Fibroblast of gingiva (primary cell): ENCODE measurements at places on chromosomes 5 and 9.

DNA sequence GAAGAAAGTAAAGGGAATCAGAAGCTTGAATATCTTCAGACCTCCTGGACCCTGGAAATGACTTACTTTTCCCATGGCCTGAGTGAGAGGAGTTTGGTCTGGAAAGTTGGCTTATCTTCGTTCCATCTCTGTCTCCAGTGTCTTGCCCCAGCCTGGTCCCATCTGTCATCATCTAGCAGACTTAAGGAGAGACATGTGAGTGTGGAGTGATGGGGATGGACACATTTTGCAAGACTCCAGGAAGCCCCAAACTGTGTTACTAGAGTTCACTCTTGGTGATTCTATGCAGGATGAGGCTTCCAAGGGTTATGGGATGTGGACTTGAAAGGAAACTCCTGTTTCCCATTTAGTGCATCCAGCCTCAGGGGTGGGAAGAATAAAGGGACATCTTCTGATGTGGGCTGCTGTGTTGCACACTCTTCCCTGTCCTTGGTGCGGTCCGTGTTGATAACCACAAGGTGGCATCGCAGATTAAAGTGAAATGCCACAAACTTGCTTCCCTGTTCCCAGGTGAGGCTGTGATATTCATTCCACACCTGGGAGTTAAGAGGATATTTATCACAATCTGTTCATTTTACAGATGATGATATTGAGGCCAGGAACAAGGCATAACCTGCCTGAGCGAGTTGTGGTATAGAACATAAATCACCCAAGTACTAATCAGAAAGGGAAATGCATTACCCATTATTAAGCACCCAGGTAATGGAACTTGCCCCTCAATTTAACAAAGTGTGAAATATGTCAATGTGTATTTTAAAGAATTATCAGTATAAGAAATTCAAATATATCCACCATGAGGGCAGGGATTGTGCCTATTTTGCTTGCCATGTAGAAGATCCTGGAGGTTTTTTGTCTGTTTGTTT, 269.9 kb upstream of the PAPPA start:
- DNase-seq = peak; percentile 41

DNA sequence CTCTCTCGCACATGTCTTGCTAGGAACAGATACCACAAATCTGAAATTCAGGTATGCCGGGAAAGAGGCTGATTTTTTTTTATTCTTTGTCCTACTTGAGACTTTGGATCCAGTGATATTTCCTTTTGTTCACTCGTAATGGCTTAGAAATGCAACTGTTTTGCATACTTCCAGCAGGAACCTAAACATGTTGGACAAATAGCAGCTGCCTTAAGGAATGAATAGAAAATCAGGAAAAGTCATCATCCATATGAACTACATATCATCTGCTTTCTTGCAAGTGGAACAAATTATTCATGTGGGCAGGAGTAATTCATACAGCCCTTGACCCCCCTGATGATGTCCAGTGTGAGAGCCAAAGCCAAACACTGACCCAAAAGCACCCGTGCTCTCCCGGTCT, 17.4 kb downstream of the TTC39B start:
- no peak for DNase-seq

DNA sequence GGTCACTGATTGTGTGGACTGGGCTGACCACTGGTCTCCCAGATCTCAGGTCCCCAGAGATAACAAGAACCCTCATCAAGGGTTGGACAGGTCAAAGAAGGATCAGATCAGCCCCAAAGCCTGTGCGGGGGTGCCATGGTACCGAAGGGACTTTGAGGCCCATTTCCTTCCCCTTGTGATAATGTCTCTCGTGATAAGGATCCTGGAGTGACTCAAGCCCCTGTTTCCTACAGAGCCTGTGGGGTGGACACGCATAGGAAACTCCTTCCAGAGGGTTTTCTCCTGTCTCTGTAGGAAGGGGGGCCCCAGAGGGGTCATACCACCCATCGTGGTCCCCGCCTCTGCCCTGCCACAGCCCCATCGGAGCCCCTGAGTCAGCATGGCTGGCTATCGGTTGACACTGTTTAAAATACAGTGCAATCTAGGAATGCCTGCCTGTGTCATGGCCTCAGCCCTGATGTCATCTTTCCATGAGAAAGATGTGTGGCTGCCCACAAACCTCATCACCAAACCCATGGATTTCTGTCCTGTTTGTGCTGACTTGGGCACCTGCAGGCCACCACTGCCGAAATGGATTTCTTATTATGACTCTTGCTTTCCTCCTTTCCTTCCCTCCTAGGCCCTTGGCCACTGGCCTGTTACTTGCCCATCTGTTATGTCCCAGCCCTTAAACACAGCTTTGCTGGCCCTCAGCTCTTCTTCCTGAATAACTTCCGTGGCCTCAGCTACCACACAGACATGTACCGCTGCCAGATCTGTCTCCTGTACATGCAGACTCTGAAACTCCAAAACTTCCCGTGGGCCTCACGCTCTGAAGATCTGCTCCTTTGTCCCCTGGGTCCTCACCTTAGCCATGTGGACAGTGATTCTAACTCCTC, 2.9 kb upstream of the CSF2 start:
- DNase-seq = peak; percentile 7

DNA sequence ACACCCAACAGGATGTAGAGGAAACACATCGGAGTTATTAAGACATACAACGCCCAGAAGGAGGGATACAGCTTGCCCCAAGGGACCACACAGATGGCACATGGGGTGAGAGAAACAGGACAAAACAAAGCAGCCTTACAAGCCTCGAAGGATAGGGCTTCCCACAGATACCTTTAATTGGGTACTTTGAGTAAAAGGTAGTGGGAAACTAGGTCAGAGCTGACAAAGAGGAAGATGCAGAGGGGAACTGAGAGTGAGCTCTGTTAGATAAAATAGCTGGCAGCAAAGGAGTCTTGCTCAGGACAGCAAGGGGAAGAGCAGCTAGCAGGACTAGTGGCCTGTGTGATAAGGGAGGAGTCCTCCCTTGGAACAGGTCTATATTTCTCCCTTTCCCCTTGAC, 48.2 kb downstream of the OTP start:
- no peak for DNase-seq

DNA sequence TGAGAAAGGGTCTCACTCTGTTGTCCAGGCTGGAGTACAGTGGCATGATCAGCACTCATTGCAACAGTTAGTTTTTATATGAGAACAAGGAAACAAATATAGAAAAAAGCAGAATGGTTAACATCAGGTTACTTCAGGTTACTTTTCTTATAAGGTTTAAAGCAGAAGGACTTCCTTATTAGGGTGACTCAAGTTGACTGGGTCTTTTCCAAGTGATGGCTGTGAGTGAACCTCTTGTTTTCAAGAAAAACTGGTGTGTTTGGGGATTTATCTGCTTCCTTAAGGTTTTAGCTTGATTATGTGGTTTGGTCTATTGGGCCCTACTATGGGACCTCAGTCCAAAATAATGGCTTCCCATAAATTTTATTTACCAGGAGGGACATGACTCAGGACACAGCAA, 99.2 kb downstream of the ARRDC3 start:
- peak; percentile 19 for DNase-seq

- DNase-seq = no peak
Measured at GRCh38 chr5:138128334-138128733, 10.9 kb downstream of the NME5 start.

DNA sequence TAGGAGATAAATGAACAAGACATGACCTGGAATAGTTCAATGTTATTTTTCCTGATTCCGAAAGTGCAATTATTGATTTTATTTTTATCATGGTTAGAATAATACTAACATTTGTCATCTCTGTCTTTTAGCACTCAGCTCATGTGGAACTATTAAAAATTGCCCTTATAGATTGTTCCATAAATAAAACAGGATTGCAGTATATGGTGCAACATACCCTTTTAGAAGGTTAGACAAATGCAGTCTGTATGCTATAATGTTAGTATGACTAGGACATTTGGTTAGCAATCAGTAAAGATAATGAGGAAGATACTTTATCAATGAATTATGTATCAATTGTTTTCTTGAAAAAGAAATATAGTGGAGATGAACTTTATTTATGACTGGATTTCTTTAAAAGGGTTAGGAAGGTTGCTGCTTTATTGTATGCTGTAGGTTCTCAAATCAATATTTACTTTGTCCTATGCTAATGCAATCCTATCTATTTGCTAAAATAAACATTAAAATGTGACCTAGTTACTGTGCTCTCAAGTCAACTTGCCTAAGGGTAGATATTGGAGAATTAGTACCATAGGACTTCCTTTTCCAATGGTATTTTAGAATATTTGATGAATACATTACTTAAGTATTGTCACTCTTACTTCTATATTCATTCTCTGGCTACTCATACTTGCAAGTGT, 348.9 kb upstream of the ISL1 start:
- DNase-seq = no peak

DNA sequence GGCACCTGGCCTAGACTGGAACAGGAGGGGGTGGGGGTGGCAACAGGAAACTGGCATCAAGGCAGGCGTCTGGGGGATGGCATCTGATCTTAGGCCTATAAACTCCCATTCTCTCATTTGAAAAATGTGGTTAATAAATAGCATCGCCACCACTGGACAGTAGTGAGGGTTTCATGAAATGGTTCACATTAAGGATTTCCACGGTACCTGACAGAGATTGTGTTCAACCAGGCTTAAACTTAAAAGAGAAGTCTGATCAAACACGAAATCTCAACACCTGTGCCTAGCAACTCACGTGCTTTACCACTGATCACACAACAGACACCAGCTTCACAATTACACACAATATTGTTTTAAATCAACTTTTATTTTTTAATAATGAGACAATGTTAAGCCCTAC, 3.0 kb downstream of the DENND1A start:
- DNase-seq = no peak

- DNase-seq = peak; percentile 29
Measured at GRCh38 chr9:7536310-7536939, 263.2 kb downstream of the DMAC1 start.

DNA sequence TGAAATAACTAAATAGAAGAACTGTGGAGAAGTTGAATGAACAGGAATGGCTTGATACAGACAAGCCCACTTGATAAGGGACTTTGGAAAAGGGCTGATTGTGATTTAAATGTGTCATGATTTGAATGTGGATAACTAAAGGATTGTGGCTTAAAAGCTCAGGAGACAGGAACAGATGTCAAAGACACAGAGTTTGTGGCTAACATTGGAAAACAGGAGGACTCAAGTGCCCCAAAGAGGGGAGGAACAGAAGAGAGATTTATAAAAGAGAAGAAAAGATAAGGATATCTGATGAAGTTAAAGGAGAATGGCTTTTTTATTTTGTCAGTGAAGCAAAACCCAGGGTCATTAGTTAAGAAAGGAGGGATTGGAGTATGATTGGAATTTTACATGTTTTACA, 124.2 kb upstream of the TRPM3 start:
- no peak for DNase-seq

DNA sequence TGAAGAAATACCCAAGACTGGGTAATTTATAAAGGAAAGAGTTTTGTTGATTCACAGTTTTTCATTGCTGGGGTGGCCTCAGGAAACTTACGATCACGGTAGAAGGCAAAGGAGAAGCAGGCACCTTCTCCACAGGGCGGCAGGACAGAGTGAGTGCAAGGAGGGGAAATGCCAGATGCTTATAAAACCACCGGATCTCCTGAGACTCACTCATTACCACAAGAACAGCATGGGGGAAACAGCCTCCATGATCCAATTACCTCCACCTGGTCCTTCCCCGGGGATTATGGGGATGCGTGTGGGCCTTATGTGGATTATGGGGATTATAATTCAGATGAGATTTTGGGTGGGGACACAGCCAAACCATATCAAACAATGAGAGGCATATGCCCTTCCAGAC, 18.5 kb upstream of the RORB start:
- DNase-seq = no peak

- no peak for DNase-seq
Measured at GRCh38 chr9:101381833-101382342, 2.9 kb downstream of the BAAT start.

- DNase-seq = no peak
Measured at GRCh38 chr5:131496400-131496713, 138.7 kb downstream of the RAPGEF6 start.

DNA sequence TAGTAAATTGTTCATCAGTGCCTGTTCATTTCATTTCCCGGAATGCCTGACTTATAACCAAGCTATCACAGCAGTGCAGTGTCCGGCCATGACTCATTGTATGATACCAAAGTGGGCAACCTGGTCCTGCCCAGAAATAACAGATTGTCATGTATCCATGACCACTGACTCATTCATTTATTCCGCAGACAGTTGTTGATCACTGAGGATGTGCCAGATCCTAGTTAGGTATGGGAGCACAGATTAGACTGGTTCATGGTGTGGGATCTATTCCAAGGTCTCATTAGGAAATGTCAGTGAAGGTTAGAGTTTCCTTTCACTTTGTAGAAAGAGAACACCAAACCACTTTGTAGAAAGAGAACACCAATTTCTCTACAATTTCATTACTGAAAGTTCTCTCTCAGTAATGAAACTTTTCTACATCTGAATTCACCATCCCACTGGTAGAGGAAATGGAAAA, 8.7 kb downstream of the NREP start:
- DNase-seq = peak; percentile 63

GRCh38 chr5:125487231-125487630, 740.8 kb upstream of the ZNF608 start:
- peak; percentile 25 for DNase-seq

GRCh38 chr5:147801461-147801860, 18.9 kb upstream of the JAKMIP2 start:
- DNase-seq = no peak

DNA sequence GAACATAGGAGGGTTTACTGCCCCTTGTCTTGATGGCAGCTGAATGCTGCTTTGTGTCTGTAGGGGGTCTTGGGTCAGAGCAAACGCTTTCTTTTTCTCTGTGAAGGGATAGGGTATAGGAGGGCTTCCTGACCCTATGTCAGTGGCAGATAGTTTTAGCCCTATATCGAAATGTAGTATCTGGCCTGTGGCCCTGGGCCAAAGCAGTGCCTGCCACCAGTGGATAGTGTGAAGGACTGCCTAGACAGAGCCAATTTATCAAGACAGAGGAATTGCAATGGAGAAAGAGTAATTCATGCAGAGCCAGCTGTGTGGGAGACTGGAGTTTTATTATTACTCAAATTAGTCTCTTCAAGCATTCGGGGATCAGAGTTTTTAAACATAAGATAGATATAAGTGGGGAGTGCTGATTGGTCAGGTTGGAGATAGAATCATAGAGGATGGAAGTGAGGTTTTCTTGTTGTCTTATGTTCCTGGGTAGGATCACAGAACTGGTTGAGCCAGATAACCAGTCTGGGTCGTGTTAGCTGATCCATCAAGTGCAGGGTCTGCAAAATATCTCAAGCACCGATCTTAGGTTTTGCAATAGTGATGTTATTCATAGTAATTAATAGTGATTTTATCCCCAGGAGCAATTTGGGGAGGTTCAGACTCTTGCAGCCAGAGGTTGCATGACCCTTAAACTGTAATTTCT, 178.5 kb downstream of the GDNF start:
- DNase-seq = no peak

- no peak for DNase-seq
Measured at GRCh38 chr5:14983666-14984441, 112.3 kb upstream of the ANKH start.

GRCh38 chr5:9698125-9698826, 68.1 kb upstream of the TAS2R1 start:
- DNase-seq = peak; percentile 77

GRCh38 chr5:43729846-43730478, 127.0 kb downstream of the NNT start:
- peak; percentile 47 for DNase-seq

- DNase-seq = no peak
Measured at GRCh38 chr9:93677048-93677571, 100.7 kb downstream of the PHF2 start.

- no peak for DNase-seq
Measured at GRCh38 chr9:8074713-8075286, 275.2 kb upstream of the DMAC1 start.
